ENCODE measurements at places on chromosomes 2 and 18.

- no peak for DNase-seq
Observed at GRCh38 chr18:58691256-58691655, 20.0 kb downstream of the MALT1 start.

GRCh38 chr2:201260302-201260800 lies at the start of gene CASP8:
TSS of gene CASP8 (plus strand) at chr2:201260536. CDS start at chr2:201266487, 5,951 bp downstream.
- peak; percentile 58 for DNase-seq

DNA sequence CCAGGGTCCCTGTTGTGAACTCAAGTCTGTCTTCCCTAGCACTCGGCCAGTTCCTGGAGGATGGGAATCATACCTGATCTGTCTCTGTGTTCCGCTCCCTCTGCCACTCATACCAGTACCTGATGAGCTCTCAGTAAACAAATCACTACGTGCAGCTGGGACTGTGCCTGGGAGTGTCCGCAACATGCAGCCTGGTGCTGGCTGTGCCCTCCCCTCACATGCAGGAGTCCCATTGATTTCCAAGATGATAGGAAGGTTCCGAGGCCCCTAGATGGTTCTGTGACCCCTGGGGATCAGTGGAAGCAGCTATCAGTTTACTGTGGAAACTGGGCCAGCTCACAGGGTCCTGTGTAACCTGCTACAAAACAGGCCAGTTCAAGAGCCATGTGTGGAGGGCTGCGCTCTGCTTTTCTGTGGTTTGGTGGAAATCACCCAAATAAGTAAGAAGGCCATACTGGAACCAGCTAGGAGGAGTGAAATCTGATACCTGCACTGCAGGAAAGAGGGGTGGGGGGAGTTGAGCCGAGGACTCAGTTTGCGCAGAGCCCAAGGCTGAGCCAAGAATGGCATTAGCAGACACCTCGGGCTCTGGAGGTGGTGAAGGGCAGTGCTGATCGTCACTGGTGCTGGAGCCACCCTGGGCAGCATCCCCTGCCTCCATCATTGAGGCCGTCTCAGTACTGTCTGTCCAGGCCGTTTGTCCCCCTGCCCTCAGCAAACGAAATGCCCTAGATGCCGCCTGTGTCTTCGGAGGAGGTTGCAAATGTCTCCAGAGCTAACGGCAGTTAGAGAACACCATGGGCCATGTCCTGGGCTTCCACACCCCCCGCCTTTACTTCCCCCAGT lies 93.3 kb downstream of the KLHL29 start:
- no peak for DNase-seq

DNA sequence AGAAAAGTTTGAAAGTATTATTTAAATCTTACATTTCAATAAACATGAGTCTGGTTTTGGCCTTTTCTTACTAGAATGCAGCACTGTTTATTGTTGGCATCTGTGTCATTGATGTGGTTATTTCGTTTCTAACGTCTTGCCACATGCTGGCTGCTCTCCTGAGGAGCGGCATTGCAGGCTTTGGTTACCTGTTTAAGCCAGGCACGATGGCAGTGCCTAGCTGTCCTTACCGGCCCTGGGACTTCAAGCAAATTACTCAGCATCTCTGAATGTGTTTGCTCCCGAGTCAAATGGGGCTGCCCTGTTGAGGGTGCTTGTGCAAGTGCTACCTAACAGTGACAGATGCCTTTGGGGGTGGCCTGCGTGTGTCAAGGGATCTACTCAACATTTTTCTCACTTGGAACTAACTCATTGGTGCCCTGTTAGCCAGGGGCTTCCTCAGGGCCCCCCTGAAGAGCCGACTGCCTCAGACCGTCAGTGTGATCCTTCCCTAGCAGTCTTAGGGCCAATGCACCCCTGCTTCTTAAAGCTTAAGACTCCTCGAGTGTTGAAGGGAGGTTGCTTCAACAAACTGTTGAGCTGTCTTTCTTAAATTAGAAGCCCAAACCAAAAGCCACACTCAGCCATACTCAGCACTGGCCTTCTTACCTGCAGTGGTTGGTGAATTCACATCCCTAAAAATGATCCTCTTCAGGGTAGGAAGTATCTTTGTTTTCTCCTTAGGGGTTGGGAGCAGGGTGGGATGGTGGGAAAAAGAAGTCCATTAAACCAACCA lies 151.5 kb downstream of the NCK2 start:
- DNase-seq: no peak

- no peak for DNase-seq
Observed at GRCh38 chr2:46503686-46504085, 24.3 kb downstream of the TMEM247 start.

Measured in RKO (cell line).